Activated CD4-positive, alpha-beta T cell treated with anti-CD3 and anti-CD28 coated beads for 24 hours (primary cell): ENCODE measurements at places on chromosomes 2 and 18.

GRCh38 chr2:100257939-100258338, 64.4 kb downstream of the LONRF2 start:
- no peak for DNase-seq

- DNase-seq, result no peak
These were observed 496.9 kb upstream of the HNMT start for GRCh38 chr2:137467246-137467862.

DNA sequence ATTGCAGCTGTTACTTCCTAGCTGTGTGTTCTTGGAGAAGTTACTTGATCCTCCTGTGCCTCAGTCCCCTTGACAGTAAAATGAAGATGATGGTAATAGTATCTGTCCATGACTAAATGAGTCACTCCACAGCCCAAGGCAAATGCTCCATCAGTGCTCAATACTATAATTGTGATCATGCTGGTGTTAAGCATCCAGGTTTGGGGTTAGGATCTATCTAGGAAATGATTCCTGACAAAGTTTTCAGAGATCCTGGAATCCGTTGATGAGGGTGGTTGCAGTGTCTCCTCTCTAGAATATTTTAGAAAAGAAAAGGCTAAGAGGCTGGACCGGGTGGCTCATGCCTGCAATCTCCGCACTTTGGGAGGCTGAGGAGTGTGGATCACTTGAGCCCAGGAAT, 2.7 kb upstream of the PRELID3A start:
- no peak for DNase-seq

DNA sequence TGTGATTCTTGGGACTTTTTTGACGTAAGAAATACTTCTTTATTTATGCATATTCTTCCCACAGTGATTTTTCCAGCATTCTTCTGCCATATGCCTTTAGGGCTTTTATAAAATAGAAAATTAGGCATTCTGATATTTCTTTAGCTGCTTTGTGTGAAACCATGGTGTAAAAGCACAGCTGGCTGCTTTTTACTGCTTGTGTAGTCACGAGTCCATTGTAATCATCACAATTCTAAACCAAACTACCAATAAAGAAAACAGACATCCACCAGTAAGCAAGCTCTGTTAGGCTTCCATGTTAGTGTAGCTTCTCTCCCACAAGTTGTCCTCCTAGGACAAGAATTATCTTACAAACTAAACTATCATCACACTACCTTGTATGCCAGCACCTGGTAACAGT, 62.6 kb downstream of the EIF5B start:
- no peak for DNase-seq

GRCh38 chr2:129929321-129930290, 49.9 kb upstream of the RAB6C start:
- no peak for DNase-seq

- no peak for DNase-seq
These were observed 45.1 kb downstream of the RPL31 start for GRCh38 chr2:101047075-101047766.

- no peak for DNase-seq
These were observed 20.1 kb downstream of the ANXA4 start for GRCh38 chr2:69762025-69762424.

- DNase-seq, result no peak
These were observed 56.3 kb downstream of the SRBD1 start for GRCh38 chr2:45554742-45555140.

GRCh38 chr2:240249423-240250149, 109.1 kb upstream of the OTOS start:
- no peak for DNase-seq
